Activated CD4-positive, alpha-beta memory T cell treated with anti-CD3 and anti-CD28 coated beads, Interleukin-2, amount 10 ng/mL, durations not matched to agents 7 days and 5 days (primary cell): ENCODE measurements at places on chromosomes 7 and 10. TPM values are rescaled to one million over a fixed set of nuclear protein-coding genes. Genes with fewer than 3 reads are reported as not detected.

TAS2R41 gene
- total RNA-seq: not detected

GRCh38 chr7:131110297-131111080 lies 217.2 kb upstream of the MKLN1 start:
- H3K27me3 ChIP-seq: no peaks in the 10 kb centered on the region
- no peak for DNase-seq
- H3K4me1 ChIP-seq: peaks cover 43% of the 10 kb centered on the region
- peak overlapping the region; percentile 98 for H3K4me3 ChIP-seq

HTRA1 gene
- not detected for total RNA-seq

- no peak for DNase-seq
- no peaks in the 10 kb centered on the region for H3K27me3 ChIP-seq
- no peak overlapping the region for H3K4me3 ChIP-seq
- no peaks in the 10 kb centered on the region for H3K36me3 ChIP-seq
- H3K4me1 ChIP-seq: no peaks in the 10 kb centered on the region
- no peak overlapping the region for H3K27ac ChIP-seq
Measured at GRCh38 chr10:95134490-95134889, 59.5 kb upstream of the ACSM6 start.

GRCh38 chr10:32166365-32166764 lies 110.1 kb upstream of the KIF5B start:
- H3K4me1 ChIP-seq: peaks cover 6% of the 10 kb centered on the region
- H3K36me3 ChIP-seq: no peaks in the 10 kb centered on the region
- no peak overlapping the region for H3K4me3 ChIP-seq
- H3K27me3 ChIP-seq: peaks cover 11% of the 10 kb centered on the region

CRYGN gene
- total RNA-seq: not detected

CPXM2 gene
- total RNA-seq: not detected

DNA sequence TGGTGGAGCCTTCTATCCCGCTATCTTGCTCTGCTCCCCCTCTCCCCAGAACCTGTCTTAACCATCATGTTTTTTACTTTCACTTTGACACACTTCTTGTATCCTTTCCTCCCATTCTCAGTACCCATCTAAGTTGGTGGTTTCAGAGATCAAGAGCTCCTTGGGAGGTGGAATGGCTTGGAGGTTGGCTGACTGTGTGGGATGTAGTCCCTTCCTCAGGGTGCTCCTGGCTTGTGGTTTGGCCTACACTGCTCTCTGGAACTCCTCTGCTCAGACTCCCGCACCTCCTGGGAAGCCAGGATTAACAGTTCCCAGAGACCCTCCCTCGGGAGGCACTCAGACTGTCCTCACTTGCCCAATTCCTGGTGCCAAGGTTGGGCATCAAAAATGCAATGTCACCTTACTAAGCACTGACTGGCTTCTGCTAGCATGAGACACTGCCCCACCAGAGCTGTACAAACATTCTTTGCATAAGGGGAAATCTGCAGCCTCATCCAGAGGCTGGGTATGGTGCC lies 93.1 kb upstream of the NAMPT start:
- no peak overlapping the region for H3K27ac ChIP-seq
- H3K36me3 ChIP-seq: no peaks in the 10 kb centered on the region
- no peak for DNase-seq
- peaks cover 2% of the 10 kb centered on the region for H3K27me3 ChIP-seq
- peak overlapping the region; percentile 24 for H3K4me3 ChIP-seq
